Right hindlimb (tissue), 1 donor: ENCODE measurements at places on chromosomes 1 and 21.

- no peak for DNase-seq
Measured at GRCh38 chr1:100799548-100799947, 80.0 kb downstream of the VCAM1 start.

DNA sequence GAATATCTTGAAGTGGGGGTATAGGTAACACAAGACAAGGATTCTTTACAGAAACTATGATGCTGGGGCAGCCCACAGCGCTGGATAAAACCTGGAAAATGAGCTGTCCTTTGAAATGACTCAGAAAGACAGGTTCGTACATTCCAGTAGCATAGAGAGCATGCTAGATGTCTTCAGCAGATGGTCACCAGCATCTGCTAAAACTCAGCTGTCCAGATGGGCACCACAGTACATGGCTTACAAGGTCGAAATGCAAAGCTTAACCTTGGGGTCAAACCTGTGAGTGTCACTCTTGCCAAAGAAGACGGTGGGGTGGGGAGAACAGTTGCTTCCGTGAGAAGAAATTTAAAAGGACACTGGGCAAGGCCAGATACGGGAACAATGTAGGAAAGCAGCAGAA lies 41.3 kb upstream of the TRIM45 start:
- DNase-seq, result no peak

GRCh38 chr21:46443910-46444309 lies 14.8 kb upstream of the DIP2A start:
- DNase-seq, result no peak

DNA sequence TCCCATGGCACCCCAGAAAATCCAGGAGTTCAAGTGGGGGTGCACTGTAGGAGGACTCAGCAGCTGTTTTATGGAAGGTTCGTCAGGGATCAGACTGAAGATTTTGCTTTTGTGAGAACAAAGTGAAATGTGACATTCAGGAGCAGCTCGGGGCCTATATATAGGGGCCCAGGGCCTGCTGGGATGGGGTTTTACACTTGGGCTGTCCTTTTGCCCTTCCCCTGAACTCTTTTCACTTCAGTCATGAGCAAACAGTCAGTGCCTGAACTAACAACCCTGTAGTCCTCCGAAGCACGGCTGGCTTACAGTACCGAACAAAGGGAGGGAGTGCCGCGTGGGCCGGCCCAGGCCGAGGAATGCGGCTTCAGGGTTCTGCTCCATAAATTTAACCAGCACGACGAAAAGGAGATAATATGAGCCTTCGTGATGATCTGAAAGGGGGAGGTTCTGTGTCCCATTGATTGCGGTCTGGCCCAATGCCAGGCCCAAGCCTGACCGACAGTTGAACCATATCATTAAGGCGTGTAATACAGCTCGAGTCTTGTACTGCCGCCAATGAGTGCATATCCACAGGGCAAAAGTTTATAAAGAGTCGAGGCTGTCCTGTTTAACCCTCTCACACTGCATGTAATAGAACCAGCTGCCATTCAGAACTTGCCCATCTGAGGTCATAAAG lies 139.9 kb downstream of the DHRS3 start:
- DNase-seq, result peak; percentile 96

- DNase-seq, result no peak
Measured at GRCh38 chr1:48659801-48660200, 116.9 kb downstream of the BEND5 start.

- DNase-seq, result no peak
Measured at GRCh38 chr1:33171977-33172813, 9.6 kb downstream of the TRIM62 start.

GRCh38 chr1:62436466-62437272 lies at the start of gene USP1:
Gene USP1 (plus strand): TSS chr1:62437049. CDS start chr1:62439868, 2,819 bp downstream.
- DNase-seq, result peak; percentile 100

GRCh38 chr1:206706806-206707366 lies 22.2 kb downstream of the MAPKAPK2 start:
- DNase-seq, result peak; percentile 38

DNA sequence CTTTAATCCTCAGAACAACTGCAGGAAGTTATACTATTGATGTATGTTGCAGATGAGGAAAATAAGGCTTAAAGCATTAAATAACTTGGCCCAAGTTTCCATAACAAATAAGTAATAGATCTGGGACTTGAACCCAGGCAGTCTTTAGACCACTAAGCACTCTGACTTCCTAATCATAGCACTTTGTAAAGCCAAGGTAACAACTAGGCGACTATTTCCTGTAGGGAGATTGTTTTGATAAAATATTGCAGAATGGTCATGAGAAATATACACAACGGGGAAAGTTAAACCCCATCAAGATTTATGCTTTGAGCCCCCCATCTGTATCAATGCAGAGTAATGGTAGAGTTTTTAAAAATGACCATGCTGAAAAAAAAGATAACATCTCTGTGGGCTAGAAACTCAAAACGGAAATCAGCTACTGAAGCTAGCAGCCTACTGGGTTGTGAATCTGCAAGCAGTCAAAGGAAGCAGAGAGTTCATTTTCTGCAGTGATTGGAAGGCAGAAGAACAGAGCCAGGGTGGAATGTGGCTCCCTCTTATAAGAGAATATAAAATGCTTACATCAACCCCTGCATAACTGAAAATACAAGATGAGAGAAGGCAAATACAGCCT lies 111.2 kb upstream of the OLIG2 start:
- DNase-seq, result no peak

GRCh38 chr1:113405573-113405972 lies 15.3 kb downstream of the MAGI3 start:
- no peak for DNase-seq
